NCI-H345 (cell line): ENCODE measurements at places on chromosomes 7 and 10.

GRCh38 chr10:121774813-121775212 is 153.0 kb downstream of the ATE1 start:
- no peak for DNase-seq

DNA sequence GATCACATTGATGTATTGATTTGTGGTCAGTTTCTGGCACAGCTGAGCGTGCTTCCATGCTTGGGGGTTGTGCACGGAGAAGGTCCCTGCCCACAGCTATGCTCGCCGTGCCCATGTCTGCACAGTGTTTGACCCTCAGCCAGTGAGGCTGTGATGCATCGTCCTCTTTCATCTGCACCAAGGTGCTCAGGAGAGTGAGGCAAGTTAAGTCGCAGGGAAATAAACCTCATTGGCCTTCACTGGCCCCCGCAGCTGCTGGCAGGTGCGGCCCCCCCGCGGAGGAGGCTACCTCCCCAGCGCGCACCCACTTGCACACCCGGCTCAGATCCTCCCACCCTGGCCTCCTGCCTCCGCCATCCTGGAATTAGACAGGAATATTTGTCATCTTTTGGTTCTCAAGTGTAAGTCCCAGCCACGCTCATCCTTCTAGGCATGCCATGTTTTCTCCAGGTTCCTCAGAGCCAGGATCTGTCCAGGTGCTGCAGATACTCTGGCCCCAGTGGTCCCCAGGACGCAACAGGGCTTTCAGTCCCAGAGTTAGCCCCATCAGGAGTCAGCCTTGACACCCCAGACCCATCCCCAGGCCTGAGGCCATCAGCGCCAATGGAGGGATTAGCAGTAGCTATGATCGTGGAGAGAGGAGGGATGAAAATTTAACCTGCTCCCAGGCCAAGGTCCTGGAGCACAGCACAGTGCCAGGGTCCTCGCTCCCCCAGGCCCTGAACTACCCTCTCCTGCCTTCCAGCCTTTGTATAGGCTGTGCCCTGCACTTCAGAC is 93.7 kb downstream of the OAT start:
- no peak for DNase-seq

GRCh38 chr10:132650611-132651250 is 113.1 kb downstream of the INPP5A start:
- no peak for DNase-seq

GRCh38 chr10:24208661-24209431 is at the start of gene KIAA1217:
KIAA1217 (plus strand) TSS chr10:24209138; CDS start chr10:24209194, 56 bp downstream.
- DNase-seq = no peak

- no peak for DNase-seq
Observed at GRCh38 chr7:37016064-37016878, 292.0 kb upstream of the AOAH start.

- no peak for DNase-seq
Observed at GRCh38 chr7:121212036-121212435, 116.8 kb upstream of the WNT16 start.

GRCh38 chr10:110562348-110562747 is 5.1 kb upstream of the SMC3 start:
- DNase-seq = no peak

DNA sequence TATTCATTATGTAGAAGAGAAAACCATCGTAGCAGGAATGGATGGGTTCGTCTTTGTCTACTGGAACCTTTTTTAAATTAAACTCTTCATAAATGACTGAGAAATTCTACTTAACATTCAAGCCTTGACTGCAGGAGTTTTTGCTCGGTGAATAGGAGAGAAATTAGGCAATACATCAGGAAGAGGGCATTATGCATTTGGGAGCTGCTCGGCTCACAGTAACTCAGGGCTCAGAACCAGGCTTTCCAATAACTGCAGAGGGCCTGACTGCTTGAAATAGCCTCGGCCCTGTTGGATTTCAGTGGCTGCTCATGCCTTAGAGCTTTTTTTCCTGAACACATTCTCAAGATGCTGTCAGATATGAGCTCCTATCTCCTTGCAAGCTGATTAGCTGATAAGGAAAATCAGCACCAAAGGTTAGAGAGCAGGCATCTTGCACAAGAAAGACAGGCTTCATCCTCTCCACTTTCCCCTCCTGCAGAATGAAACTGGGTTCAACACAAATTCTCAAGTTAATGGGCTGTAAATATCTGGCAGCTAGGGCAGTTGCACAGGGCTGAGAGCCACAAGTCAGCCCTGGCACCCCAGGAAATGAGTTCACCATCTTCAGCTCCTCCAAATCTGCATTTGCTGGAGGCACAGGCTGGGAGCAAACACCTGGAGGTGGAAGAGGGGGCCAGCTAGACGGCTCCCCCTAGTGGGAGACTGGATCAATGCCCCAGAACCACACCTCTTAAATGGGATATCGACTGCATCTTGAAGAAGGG is 24.3 kb downstream of the TECTB start:
- no peak for DNase-seq

DNA sequence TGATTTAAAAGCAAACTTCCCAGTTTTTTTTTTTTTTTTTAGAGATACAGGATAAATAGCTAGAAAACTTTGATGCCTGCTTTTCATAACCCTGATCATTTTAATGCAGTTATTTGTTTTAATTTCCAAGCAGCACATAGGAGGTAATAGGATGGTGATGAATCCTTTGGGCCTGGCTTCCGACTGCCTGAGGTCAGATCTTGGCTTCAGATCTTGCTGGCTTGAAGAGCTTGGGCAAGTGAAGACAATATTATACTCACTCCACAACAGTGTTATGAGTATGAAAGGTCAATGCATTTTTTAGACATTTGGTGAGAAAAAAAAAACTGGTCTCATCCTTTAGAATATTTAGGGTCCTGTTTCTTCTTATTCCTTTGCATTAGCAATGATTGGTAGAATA is 124.8 kb upstream of the PRKCQ start:
- DNase-seq = no peak
